ENCODE measurements at places on chromosomes 6 and 20.

GRCh38 chr6:52144196-52145076 lies 41.7 kb upstream of the IL17A start:
- no peak overlapping the region for H3K4me3 ChIP-seq
- H3K4me1 ChIP-seq, result no peaks in the 10 kb centered on the region
- no peaks in the 10 kb centered on the region for H3K27me3 ChIP-seq
- no peak for DNase-seq

DNA sequence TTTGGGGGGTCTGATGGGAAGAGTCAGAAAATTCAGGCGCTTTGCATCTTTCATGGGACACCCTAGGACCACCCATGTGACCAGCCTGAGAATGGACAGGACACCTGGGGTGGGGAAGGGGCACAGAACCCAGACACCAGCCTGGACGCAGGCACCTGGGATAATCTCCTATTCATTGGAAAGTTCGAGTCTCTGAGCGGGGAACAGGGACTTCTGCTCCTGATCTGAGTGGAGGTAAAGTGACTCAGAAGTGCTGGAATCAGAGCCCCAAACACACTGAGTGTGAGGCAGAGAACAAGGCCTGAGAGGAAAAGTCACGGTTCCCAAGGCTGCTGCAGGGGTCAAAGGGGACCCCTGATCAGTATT lies 1.4 kb downstream of the HLA-B start:
- H3K27me3 ChIP-seq, result no peaks in the 10 kb centered on the region
- peaks cover 3% of the 10 kb centered on the region for H3K4me1 ChIP-seq
- peaks cover 15% of the 10 kb centered on the region for H3K36me3 ChIP-seq
- no peak overlapping the region for H3K27ac ChIP-seq
- DNase-seq, result no peak
- peak overlapping the region; percentile 71 for H3K4me3 ChIP-seq

- H3K4me1 ChIP-seq, result peaks cover 48% of the 10 kb centered on the region
- H3K36me3 ChIP-seq, result no peaks in the 10 kb centered on the region
- DNase-seq, result no peak
- no peaks in the 10 kb centered on the region for H3K27me3 ChIP-seq
- H3K4me3 ChIP-seq, result no peak overlapping the region
Observed at GRCh38 chr6:7112741-7113313, 5.1 kb downstream of the RREB1 start.

- H3K27me3 ChIP-seq, result no peaks in the 10 kb centered on the region
- H3K4me3 ChIP-seq, result no peak overlapping the region
- no peaks in the 10 kb centered on the region for H3K36me3 ChIP-seq
Observed at GRCh38 chr6:136846046-136846445, 23.7 kb downstream of the PEX7 start.

- H3K27me3 ChIP-seq, result no peaks in the 10 kb centered on the region
- peaks cover 4% of the 10 kb centered on the region for H3K4me1 ChIP-seq
- DNase-seq, result peak; percentile 70
- no peak overlapping the region for H3K27ac ChIP-seq
Observed at GRCh38 chr6:36963451-36964290, 9.1 kb downstream of the PI16 start.

GRCh38 chr6:106516616-106517015 lies 112.7 kb downstream of the RTN4IP1 start:
- H3K27ac ChIP-seq, result no peak overlapping the region
- no peak for DNase-seq
- peaks cover 4% of the 10 kb centered on the region for H3K27me3 ChIP-seq
- H3K4me1 ChIP-seq, result peaks cover 14% of the 10 kb centered on the region
- H3K36me3 ChIP-seq, result no peaks in the 10 kb centered on the region

- H3K36me3 ChIP-seq, result no peaks in the 10 kb centered on the region
- DNase-seq, result no peak
- H3K4me1 ChIP-seq, result no peaks in the 10 kb centered on the region
Observed at GRCh38 chr6:130836055-130836640, 8.9 kb downstream of the SMLR1 start.

- peaks cover 11% of the 10 kb centered on the region for H3K36me3 ChIP-seq
- H3K27me3 ChIP-seq, result no peaks in the 10 kb centered on the region
- no peak overlapping the region for H3K4me3 ChIP-seq
- H3K27ac ChIP-seq, result no peak overlapping the region
- no peak for DNase-seq
Observed at GRCh38 chr6:158972241-158973233, 27.5 kb downstream of the RSPH3 start.

GRCh38 chr6:94862112-94862511 lies 715.2 kb upstream of the MANEA start:
- no peaks in the 10 kb centered on the region for H3K4me1 ChIP-seq
- H3K27ac ChIP-seq, result no peak overlapping the region
- H3K4me3 ChIP-seq, result no peak overlapping the region
- no peaks in the 10 kb centered on the region for H3K36me3 ChIP-seq
- no peaks in the 10 kb centered on the region for H3K27me3 ChIP-seq

DNA sequence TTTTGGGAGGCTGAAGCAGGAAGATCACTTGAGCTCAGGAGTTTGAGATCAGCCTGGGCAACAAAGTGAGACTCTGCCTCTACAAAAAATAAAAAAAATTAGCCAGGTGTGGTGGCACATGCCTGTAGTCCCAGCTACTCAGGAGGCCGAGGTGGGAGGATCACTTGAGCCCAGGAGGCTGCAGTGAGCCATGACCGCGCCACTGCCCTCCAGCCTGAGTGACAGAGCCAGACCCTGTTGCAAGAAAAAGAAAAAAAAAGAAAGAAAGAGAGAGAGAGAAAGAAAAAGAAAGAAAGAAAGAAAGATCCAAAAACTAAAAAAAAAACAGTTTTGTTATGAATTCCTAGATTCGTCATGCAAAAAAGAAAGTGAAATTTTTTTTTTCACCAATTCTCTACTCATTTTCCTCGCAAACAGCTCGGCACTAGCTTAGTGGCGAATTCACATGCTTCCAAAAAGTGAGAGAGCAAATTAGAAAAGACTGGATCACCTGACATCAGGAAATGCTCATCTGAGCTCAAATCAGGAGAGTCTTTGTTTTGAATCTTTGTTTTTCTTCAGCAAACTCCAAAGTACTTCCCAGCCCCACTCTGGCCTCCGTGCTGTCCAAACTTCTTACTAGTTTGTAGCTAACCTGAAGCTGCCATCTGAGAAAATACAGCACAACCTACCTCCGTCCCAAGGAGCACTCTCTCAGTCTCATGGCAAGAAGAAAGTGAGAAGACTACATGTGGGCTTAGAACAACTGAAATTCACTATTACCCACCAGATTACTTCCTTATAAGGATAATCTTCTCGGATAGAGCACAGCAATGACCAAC lies 27.0 kb downstream of the IPCEF1 start:
- H3K27me3 ChIP-seq, result no peaks in the 10 kb centered on the region
- H3K4me3 ChIP-seq, result no peak overlapping the region
- no peaks in the 10 kb centered on the region for H3K36me3 ChIP-seq
- H3K4me1 ChIP-seq, result no peaks in the 10 kb centered on the region
- H3K27ac ChIP-seq, result no peak overlapping the region
- DNase-seq, result no peak

DNA sequence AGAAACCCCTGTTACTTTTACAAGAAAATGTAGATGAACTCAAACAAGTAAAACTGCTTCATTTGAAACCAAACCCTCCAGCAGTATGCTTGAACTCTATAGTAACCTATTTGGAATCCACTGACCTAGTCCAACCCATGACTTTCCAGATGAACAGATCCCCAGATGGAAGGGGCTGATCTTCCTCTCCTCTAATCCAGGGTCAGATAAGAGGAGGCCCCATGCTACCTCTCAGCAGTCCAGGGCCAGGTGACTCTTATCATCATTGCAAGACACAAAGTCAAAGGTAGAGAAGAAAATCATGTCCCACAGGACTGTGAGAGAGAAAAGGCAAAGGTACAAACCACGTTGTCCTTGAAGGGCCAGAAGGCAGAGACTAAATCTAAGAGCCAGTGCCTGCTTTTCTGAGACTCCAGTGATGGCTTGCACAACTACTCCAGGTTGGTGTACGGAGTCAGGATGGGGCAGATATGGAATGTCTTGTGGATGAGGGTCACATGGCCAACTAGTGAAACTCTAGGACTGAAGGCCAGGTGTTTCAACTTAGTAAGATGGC lies 81.4 kb upstream of the MYLIP start:
- no peak for DNase-seq
- H3K27me3 ChIP-seq, result no peaks in the 10 kb centered on the region
- H3K4me1 ChIP-seq, result no peaks in the 10 kb centered on the region
- H3K27ac ChIP-seq, result no peak overlapping the region
- no peaks in the 10 kb centered on the region for H3K36me3 ChIP-seq

DNA sequence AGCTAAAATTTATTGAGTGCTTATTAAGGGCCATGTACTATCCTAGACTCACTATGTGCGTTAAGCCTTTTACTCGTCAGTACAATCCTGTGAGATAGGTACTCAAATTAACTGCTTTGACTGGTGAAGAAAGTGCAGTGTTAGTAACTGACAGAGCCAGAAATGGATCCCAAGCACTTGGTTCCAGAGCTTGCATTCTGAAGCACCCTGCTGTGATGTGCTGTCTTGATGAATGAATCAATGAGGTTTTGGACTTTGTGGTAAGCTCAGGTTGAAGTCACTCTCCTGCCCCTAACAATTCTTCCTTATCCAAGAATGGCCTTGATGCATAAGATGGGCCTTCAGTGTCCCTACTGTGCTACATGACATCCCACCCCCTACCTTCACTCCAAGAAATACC lies 3.7 kb downstream of the STX11 start:
- H3K4me1 ChIP-seq, result peaks cover 6% of the 10 kb centered on the region
- H3K4me3 ChIP-seq, result no peak overlapping the region
- DNase-seq, result no peak
- H3K36me3 ChIP-seq, result no peaks in the 10 kb centered on the region
- H3K27ac ChIP-seq, result no peak overlapping the region
- H3K27me3 ChIP-seq, result no peaks in the 10 kb centered on the region

- no peaks in the 10 kb centered on the region for H3K36me3 ChIP-seq
- no peak overlapping the region for H3K27ac ChIP-seq
- DNase-seq, result no peak
- no peaks in the 10 kb centered on the region for H3K4me1 ChIP-seq
- no peaks in the 10 kb centered on the region for H3K27me3 ChIP-seq
- H3K4me3 ChIP-seq, result no peak overlapping the region
Observed at GRCh38 chr6:94673251-94673650, 904.1 kb upstream of the MANEA start.

DNA sequence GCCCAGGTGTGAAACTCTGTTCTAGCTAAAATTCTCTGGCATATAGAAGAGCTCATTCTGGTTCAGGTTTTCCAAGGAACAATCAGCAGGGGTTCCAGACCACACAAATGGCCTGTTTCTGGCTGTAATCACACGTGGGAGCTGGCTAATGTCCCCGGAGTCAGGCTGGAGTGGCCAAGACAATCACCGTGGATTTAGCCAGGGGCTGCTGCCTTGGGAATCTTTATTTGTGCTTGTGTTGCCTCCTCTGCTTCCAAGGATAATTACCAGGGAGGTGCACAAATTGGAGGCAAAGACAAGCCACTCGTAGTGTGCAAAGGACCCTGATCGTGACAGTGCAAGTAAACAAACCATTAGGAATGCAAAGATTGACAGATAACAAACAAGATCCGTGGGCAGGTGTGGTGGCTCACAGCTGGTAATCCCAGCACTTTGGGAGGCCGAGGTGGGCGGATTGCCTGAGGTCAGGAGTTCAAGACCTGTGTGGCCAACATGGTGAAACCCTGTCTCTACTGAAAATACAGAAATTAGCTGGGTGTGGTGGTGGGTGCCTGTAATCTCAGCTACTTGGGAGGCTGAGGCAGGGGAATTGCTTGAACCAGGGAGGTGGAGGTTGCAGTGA lies 77.3 kb downstream of the KCNB1 start:
- H3K4me3 ChIP-seq, result no peak overlapping the region
- H3K4me1 ChIP-seq, result peaks cover 18% of the 10 kb centered on the region
- no peaks in the 10 kb centered on the region for H3K36me3 ChIP-seq
- H3K27ac ChIP-seq, result no peak overlapping the region
- DNase-seq, result no peak

DNA sequence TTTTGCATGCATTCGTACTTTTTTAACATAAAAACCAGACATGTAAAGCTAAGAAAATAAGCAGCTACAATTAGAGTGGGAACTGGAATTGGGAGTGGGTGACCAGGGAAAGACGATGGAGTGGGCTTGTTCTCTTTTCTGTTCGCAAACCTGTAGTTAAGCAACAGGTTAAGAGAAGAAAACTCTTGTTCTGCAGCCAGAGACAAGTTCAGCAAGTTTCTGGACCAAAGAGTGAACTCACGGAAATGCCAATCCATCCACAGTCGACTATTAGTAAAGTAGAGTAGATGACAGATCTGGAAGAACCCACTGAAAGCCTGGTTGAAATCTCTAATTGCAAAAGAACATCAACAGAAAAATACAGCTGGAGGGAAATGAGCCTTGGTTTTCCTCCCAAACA lies 197.8 kb downstream of the TFAP2A start:
- H3K4me1 ChIP-seq, result no peaks in the 10 kb centered on the region
- no peak overlapping the region for H3K27ac ChIP-seq
- no peaks in the 10 kb centered on the region for H3K27me3 ChIP-seq
- DNase-seq, result no peak
- no peak overlapping the region for H3K4me3 ChIP-seq
- no peaks in the 10 kb centered on the region for H3K36me3 ChIP-seq

GRCh38 chr20:58150772-58151171 lies 77.7 kb downstream of the ANKRD60 start:
- no peak for DNase-seq
- H3K4me1 ChIP-seq, result peaks cover 47% of the 10 kb centered on the region
- no peaks in the 10 kb centered on the region for H3K36me3 ChIP-seq
- no peak overlapping the region for H3K4me3 ChIP-seq
- H3K27ac ChIP-seq, result no peak overlapping the region

DNA sequence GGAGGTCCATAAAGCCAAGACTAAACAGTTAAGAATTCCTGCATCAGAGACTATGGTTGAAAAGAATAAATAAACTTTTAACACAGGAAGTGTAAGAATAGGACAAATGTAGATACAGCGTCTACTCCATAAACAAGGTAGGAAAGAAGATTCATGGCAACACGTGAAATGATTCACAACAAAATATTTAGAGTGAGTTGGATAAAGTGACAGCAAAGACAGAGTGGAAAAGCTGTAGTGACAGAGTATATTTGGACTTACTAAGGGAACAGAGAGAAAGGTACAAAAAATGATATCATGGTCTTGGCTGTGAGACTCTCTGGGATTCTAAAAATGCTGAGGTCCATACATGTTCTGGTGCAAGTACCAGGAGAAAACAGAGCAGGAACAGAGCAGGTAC lies 21.9 kb upstream of the KIAA0408 start:
- DNase-seq, result no peak
- H3K4me3 ChIP-seq, result no peak overlapping the region
- no peaks in the 10 kb centered on the region for H3K4me1 ChIP-seq
- no peaks in the 10 kb centered on the region for H3K36me3 ChIP-seq
- no peaks in the 10 kb centered on the region for H3K27me3 ChIP-seq
- no peak overlapping the region for H3K27ac ChIP-seq
